ENCODE measurements at places on chromosomes 6 and 20. TPM values are rescaled to one million over a fixed set of nuclear protein-coding genes. Genes with fewer than 3 reads are reported as not detected.

DNA sequence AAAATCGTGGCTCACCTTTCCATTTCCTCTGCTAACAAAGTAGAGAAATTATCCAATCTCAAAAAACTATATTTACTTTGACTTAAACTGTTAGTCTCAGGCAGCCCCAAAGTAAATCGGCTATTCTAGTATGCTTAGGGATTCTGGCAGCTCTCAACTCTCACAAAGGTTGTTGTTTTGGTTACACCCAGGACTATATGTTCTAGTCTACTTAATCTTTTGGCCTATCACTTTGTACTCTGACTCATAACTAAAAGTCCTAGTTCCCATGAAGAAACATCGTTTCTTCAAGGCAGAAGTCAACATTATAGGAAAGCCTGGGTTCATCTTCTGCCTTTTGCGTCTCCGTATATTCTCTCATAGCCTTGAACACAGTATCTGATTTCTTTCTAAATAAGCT is 42.3 kb downstream of the MYLK4 start:
- H3K4me3 ChIP-seq, result no peak overlapping the region
- no peaks in the 10 kb centered on the region for H3K4me1 ChIP-seq
- H3K27me3 ChIP-seq, result no peaks in the 10 kb centered on the region

KIF6 gene
- not detected for total RNA-seq

DNA sequence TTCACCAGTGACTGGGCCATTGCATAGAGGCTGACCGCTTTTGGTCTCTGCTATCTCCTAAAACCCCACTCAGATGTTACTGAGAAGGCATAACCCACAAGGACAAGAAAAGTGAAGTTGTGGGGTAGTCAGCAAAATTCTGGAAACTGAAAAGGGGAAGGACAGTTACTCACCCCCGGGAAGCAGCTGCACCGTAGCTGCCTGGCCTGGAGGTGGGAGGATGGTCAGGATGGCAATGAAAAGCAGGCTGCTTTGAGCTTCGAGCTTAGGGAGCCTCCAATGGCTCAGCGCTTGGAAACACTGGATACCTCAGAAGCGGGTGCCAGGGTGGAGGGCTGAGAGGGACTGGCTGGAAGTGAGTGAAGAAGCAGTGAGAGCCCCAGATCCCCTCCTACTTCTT is 56.0 kb downstream of the KCNK5 start:
- DNase-seq, result no peak
- H3K4me3 ChIP-seq, result no peak overlapping the region
- peaks cover 15% of the 10 kb centered on the region for H3K4me1 ChIP-seq
- peaks cover 38% of the 10 kb centered on the region for H3K36me3 ChIP-seq
- no peak overlapping the region for H3K27ac ChIP-seq
- H3K27me3 ChIP-seq, result no peaks in the 10 kb centered on the region

DNA sequence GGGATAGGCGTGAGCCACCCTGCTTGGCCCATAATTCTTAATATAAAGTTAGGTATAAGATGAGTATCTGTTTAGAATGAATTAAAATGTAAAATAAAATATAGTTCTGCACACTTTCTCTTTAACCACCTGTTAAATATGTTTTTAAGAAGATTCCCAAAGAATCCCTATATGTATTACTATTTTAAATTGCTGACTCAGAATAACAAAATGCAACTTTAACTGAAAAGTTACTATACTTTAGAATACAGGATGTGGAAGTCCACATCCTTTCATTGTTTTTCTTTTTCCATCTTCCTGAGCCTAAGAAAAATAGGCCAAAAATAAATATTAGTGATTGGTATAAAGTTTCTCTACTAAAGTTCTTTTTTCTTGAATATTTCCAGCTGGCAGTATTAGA is 325.6 kb upstream of the EYS start:
- no peak overlapping the region for H3K27ac ChIP-seq
- no peak for DNase-seq

DNA sequence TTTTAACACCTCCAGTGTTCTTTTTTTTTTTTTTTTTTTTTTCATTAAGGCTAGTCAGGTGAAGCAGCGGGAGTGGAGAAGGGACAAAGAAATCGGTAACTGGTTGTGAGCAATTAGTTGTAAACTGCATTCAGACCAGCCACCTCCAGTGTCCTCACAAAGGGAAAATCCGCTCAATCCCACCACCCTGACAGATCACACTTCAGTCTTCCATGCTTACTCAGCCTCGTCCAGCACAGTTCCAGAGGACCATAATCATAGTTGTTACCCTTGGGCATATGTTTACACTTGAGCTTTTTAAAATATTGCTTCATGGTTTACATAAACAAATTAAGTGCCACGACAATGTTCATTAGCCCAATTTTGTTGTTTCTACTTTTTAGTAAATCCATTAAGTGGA is 10.2 kb downstream of the DYNLRB1 start:
- H3K27me3 ChIP-seq, result no peaks in the 10 kb centered on the region
- H3K36me3 ChIP-seq, result no peaks in the 10 kb centered on the region
- H3K27ac ChIP-seq, result peak overlapping the region; percentile 90
- H3K4me3 ChIP-seq, result no peak overlapping the region
- DNase-seq, result no peak

DNA sequence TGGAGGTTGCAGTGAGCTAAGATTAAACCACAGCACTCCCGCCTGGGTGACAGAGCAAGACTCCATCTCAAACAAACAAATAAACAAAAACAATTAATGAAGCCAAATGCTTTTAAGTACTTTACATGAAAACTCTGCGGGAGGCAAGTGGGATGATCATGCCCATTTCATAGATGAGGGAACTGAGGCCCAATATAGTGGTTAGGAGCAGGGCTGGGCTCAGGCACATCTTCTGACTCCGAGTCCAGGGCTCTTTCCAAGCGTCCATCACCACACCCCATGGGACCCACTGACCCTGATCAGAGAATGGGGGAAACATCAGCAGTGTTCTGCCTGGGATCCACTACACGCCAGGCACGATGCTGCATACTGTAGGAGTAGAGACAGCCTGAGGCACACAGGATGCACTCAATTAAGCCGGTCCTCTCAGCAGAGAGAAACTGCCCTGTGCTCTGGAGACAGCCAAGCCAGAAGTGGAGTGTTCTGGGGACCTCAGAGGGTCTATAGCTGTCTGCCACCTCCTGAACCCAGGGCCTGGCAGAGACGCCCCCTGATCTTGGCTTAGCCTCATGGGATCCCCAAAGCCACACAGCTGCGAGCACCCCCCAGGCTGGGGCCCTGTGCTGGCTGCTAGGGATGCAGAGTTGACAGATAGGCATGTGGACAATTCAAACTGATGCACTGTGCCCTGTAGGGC is 13.5 kb downstream of the TTBK1 start:
- H3K4me1 ChIP-seq, result peaks cover under 1% of the 10 kb centered on the region
- no peaks in the 10 kb centered on the region for H3K27me3 ChIP-seq
- H3K4me3 ChIP-seq, result no peak overlapping the region
- no peaks in the 10 kb centered on the region for H3K36me3 ChIP-seq
- H3K27ac ChIP-seq, result no peak overlapping the region
- no peak for DNase-seq

DNA sequence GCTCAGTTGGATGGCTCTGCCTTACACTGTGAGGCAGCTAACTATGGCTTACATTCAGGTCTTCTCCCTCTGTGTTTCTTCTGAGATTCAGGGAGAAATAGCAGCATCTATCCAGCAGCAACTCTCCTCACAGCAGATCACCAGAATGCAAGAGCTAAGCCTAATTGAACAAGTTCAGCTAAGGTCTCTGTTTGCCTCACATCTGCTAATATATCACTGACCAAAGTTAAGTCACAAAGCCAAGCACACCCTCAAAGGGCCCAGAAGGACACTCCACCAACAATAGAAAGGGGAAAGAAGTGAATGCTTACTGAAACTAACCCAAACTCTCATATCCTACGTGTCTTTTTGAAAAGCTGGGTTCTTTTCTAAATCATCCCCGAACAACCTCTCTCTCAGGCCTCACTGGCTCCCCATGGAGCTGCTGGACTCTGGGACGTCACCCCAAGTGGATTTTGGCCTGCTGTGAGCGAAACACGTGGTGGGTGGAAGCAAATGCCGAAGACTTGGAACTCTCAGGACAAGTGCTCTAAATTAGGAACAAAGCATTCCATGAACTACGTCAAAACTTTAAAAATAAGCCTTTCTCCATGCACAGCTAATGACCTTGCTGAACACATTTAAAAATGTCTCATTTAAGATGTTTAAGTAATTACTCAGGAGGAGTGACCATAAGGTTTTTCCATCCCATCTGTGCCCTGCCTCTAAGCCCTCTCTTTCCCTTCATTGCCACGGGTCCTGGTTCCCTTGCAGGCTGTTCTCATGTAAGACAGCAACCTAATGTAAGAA is 167.5 kb upstream of the PLCB4 start:
- DNase-seq, result no peak
- no peaks in the 10 kb centered on the region for H3K27me3 ChIP-seq
- no peak overlapping the region for H3K4me3 ChIP-seq
- H3K36me3 ChIP-seq, result no peaks in the 10 kb centered on the region

DNA sequence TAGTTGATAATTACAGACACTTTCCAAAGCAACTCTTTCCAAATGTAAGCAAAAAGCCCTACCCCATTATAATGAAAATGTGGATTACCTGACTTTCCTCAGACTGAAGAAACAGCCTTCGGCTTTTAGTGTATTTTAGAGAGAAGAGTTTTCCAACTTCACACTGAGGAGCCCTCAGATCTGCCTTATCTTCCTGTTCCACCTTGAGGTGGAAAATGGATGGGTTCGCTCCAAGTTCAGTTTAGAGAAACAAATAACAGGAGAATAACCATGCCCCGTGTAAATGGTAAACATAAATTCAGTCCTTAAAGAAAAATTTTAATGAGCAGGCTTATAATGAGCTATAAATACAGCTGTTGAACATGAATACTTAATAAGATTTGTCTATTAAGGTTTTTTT is 21.1 kb upstream of the MTHFD1L start:
- H3K4me1 ChIP-seq, result no peaks in the 10 kb centered on the region
- no peak overlapping the region for H3K27ac ChIP-seq
- no peaks in the 10 kb centered on the region for H3K27me3 ChIP-seq

DNA sequence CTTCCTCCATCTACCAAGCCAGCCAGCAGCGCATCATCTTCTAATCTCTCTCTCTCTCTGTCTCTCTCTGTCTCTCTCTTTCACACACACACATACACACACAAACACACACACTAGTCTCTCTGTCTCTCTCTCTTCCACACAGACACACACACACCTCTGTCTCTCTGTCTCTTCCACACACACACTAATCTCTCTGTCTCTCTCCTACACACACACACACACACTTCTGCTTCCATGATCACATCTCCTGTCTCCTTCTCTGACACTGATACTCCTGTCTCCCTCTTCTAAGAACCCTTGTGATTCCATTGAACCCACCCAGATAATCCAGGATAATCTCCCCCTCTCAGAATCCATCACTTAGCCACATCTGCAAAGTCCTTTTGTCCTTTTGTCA is 181.3 kb downstream of the NFATC2 start:
- no peak overlapping the region for H3K27ac ChIP-seq
- H3K4me1 ChIP-seq, result no peaks in the 10 kb centered on the region
- no peaks in the 10 kb centered on the region for H3K27me3 ChIP-seq
- no peak overlapping the region for H3K4me3 ChIP-seq
- no peaks in the 10 kb centered on the region for H3K36me3 ChIP-seq

- H3K27me3 ChIP-seq, result no peaks in the 10 kb centered on the region
- no peak for DNase-seq
- no peaks in the 10 kb centered on the region for H3K36me3 ChIP-seq
- H3K4me1 ChIP-seq, result no peaks in the 10 kb centered on the region
- H3K27ac ChIP-seq, result no peak overlapping the region
- no peak overlapping the region for H3K4me3 ChIP-seq
Measured at GRCh38 chr6:83252719-83253118, 59.6 kb downstream of the RWDD2A start.

- no peak for DNase-seq
- H3K4me3 ChIP-seq, result no peak overlapping the region
- H3K36me3 ChIP-seq, result no peaks in the 10 kb centered on the region
- no peaks in the 10 kb centered on the region for H3K4me1 ChIP-seq
- no peaks in the 10 kb centered on the region for H3K27me3 ChIP-seq
Measured at GRCh38 chr6:20117474-20117873, 94.8 kb downstream of the MBOAT1 start.

DNA sequence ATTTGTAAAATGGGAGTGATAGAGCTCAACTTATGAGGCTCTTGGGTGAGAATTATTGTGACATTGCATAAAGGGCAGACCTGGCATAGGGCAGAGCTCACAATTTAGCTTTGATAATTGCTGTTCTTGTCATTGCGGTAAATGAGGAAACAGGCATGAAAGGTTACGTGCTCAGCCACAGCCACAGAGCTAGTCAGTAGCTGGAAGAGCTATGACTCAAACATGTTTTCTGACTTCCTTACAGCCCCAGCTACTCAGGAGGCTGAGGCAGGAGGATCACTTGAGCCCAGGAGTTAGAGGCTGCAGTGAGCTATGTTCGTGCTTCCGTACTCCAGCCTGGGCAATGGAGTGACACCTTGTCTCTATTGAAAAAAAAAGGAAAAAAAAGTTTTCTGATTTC is 3.5 kb upstream of the GHRH start:
- H3K4me3 ChIP-seq, result no peak overlapping the region
- no peaks in the 10 kb centered on the region for H3K4me1 ChIP-seq
- no peaks in the 10 kb centered on the region for H3K36me3 ChIP-seq
- DNase-seq, result no peak
- H3K27ac ChIP-seq, result no peak overlapping the region

SRSF12 gene
- 1.7 TPM for total RNA-seq

TTLL9 gene
- 2.8 TPM for total RNA-seq

- DNase-seq, result no peak
- peaks cover 41% of the 10 kb centered on the region for H3K4me1 ChIP-seq
- H3K36me3 ChIP-seq, result no peaks in the 10 kb centered on the region
Measured at GRCh38 chr20:62812181-62812906, 4.5 kb upstream of the COL9A3 start.

DNA sequence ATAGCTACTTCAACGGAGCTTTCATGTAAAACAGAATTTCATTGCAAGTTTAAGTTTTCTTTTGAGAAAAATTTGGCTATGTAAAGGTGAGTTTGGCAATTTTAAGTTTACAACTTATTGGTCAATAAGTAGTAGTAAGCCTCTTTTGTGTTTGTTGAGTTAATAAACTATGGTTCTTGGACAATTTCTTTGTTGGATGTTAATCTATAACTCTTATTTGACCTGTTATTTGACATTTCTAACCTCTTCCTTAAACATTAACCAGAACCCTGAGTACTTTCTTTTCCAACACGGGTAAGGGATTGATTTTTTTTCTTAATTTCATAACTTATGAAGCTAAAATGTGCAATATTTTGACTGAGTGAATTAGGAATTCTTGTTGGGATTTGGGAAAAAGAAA is 354.4 kb downstream of the PRKN start:
- H3K4me1 ChIP-seq, result no peaks in the 10 kb centered on the region
- DNase-seq, result no peak
- H3K4me3 ChIP-seq, result no peak overlapping the region
- H3K27me3 ChIP-seq, result no peaks in the 10 kb centered on the region
- H3K27ac ChIP-seq, result no peak overlapping the region
- H3K36me3 ChIP-seq, result no peaks in the 10 kb centered on the region

SLC17A9 gene
- total RNA-seq, result 13.5 TPM

- peak within 1 kb of the TSS; percentile 81 for H3K4me3 ChIP-seq
- H3K36me3 ChIP-seq, result no peaks in the 10 kb centered on the region
- no peaks in the 10 kb centered on the region for H3K4me1 ChIP-seq
- no peaks in the 10 kb centered on the region for H3K27me3 ChIP-seq
Measured at GRCh38 chr20:45833030-45833882, at the start of gene SNX21. SNX21 (plus strand) TSS chr20:45833799; CDS start chr20:45833920, 121 bp downstream.

- H3K27ac ChIP-seq, result no peak overlapping the region
- no peak overlapping the region for H3K4me3 ChIP-seq
- no peaks in the 10 kb centered on the region for H3K27me3 ChIP-seq
Measured at GRCh38 chr6:113776998-113777397, 80.1 kb upstream of the MARCKS start.

SIRPA gene
- 36.8 TPM for total RNA-seq

- peaks cover 8% of the 10 kb centered on the region for H3K4me1 ChIP-seq
- no peak for DNase-seq
- H3K27ac ChIP-seq, result no peak overlapping the region
- H3K4me3 ChIP-seq, result no peak overlapping the region
Measured at GRCh38 chr6:45574885-45575284, 197.2 kb upstream of the SUPT3H start.

GRCh38 chr6:76681781-76682180 is 609.3 kb upstream of the IMPG1 start:
- H3K27ac ChIP-seq, result no peak overlapping the region
- H3K27me3 ChIP-seq, result no peaks in the 10 kb centered on the region

Data from tibial nerve (tissue), 4 donors.